H7 (cell line): ENCODE measurements at places on chromosomes 12 and 14. TPM values are rescaled to one million over a fixed set of nuclear protein-coding genes. Genes with fewer than 3 reads are reported as not detected.

Gene TSPAN11
- total RNA-seq: 0.42 and 0.67 TPM in 2 replicates

GRCh38 chr14:77457115-77457521 is 283 bp downstream of the VIPAS39 start:
- no peak for DNase-seq

GRCh38 chr12:70966996-70967790 is 46.7 kb upstream of the PTPRR start:
- no peak for DNase-seq

DNA sequence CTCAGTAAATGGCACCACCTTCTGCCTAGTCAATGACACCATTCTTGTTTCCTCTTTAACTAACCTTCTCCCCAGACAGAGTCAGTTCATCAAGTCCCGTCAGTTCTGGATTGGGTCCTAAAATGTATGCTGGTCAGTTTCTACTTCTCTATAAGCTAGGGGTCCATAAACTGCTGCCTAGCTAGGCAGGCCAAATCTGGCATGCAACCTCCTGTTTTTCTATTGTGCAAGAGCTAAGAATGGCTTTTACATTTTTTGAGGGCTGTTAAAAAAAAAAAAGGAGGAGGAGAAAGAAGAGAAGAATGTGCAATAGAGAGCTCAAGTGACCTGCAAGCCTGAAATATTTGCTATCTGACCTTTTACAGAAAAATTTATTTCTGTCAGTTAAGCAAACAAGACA is 6.4 kb upstream of the TMED10 start:
- DNase-seq: no peak

- DNase-seq: no peak
Observed at GRCh38 chr12:123591702-123592481, 7.5 kb downstream of the TMED2 start.

Gene OR6C2
- not detected in 2 replicates for total RNA-seq

- no peak for DNase-seq
Observed at GRCh38 chr14:102316338-102316742, 3.2 kb upstream of the ZNF839 start.

GRCh38 chr14:28762955-28763326 is 3.6 kb upstream of the FOXG1 start:
- DNase-seq: no peak

Gene PDE3A
- 0.22 and 0.24 TPM in 2 replicates for total RNA-seq

DNA sequence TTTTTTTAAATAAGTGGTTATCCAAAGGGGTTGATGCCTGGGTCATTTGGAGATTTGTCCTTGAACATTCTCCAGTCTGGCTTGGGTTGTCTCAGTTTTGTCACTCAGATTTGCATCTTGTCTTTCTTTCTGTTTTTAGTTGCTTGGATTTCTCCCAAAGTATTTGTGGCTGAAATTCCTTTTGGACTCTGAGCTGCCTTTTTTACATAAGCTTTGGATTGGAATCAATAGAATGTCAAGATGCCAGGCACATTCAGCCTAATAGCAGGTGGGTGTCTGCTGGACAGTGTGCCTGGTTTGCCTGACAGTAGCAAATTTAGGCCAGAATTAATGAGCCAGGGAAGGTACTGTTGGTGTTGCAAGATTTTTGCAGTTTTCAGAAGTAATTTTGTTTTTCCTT is 50.0 kb downstream of the FLRT2 start:
- DNase-seq: no peak
